ENCODE measurements at places on chromosomes 1 and 21. TPM values are rescaled to one million over a fixed set of nuclear protein-coding genes. Genes with fewer than 3 reads are reported as not detected.

The STXBP3 gene
- total RNA-seq = 48.1 TPM

The LCE2B gene
- total RNA-seq = not detected

The S100A7A gene
- not detected for total RNA-seq

DNA sequence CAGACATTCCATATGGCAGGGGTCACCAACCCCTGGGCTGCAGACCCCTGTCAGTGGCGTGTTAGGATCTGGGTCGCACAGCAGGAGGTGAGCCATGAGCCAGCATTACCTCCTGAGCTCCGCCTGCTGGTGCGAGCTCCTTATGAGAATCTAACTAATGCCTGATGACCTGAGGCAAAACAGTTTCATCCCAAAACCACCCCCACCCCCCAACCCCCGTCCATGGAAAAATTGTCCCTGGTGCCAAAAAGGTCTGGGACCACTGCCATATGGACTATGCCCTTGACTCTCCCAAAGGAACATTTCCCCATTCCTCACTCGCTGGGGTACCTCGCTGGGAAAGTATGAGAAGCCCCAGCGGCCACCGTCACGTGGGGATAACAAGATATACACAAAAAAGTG is 6.4 kb upstream of the CPT2 start:
- no peak for DNase-seq

The PTGS2 gene
- total RNA-seq = 10.0 TPM

Data from pulmonary artery endothelial cell (primary cell).